Bronchial epithelial cell (primary cell): ENCODE measurements at places on chromosomes 16 and 17. TPM values are rescaled to one million over a fixed set of nuclear protein-coding genes. Genes with fewer than 3 reads are reported as not detected.
A peak's percentile ranks its signal among the peaks of the same experiment; 100 is the strongest.

- no peak for DNase-seq
These were observed 2.4 kb upstream of the C1QTNF8 start for GRCh38 chr16:1098266-1098991.

Gene CMTM2
- not detected in 2 replicates for total RNA-seq

Gene EME2
- total RNA-seq: 5.8 and 6.1 TPM in 2 replicates

GRCh38 chr16:74770831-74771526, 3.6 kb downstream of the FA2H start:
- DNase-seq: no peak

Gene TSPOAP1
- 0.26 and 0.53 TPM in 2 replicates for total RNA-seq

- DNase-seq: no peak
These were observed 2.2 kb downstream of the LASP1 start for GRCh38 chr17:38872027-38872511.

DNA sequence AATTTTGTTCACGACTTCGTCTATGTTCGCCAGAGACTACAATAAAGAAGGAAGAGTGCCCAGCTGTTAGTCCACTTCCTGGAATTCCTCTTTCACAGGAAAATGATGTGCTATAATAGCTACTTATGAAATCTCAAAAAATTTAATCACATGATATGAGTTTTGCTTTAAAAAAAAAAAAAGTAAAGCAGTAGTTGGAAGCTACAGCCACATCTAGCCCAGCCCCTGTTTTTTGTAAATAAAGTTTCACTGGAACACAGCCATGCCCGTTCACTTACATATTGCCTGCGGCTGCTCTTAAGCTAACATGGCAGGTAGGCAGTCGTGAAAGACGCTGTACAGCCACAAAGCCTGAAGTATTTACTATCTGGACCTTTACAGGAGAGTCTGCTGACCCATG, 15.3 kb downstream of the VPS53 start:
- DNase-seq: no peak

Gene SPN
- total RNA-seq: not detected in 2 replicates

Gene HCRT
- not detected in 2 replicates for total RNA-seq

GRCh38 chr17:27569257-27569722, 61.7 kb upstream of the LGALS9 start:
- DNase-seq: peak; percentile 31

DNA sequence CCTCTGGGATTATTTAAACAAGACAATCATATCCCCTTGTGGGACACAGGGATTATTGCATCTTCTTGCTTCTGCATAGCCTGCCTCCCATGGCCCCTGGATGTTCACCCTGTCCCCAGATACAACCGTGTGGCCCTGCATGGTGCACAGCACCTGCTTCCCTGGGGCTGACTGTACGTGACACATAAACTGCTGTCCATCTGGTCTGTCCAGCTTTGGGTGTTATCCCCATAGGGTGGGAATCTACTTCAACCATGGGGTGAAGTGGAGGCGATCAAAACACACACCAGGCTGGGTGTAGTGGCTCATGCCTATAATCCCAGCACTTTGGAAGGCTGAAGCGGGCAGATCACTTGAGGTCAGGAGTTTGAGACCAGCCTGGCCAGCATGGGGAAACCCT, 138.8 kb downstream of the XYLT1 start:
- no peak for DNase-seq

Gene MT1X
- total RNA-seq: 212 and 261 TPM in 2 replicates

DNA sequence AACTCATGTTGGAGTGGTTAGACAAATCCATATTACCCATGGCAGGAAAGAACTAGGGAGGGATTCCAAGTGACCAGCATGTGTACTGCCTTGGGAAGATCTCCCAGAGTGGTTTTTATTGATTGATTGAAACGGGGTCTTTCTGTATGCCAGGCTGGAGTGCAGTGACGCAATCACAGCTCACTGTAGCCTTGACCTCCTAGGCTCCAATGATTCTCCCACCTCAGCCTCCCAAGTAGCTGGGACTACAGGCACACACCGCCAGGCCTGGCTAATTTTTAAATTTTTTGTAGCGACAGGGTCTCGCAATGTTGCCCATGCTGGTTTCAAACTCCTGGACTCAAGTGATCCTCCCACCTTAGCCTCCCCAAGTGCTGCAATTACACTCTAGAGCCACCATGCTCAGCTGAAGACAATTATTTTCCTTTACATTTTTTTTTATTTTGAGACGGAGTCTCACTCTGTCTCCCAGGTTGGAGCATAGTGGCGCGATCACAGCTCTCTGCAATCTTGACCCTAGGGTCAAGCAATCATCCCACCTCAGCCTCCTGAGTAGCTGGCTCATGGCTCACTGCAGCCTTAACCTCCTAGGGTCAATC, 2.5 kb upstream of the TMUB2 start:
- DNase-seq: no peak

- DNase-seq: no peak
These were observed 800 bp downstream of the ZNF747 start for GRCh38 chr16:30533748-30534367.

- no peak for DNase-seq
These were observed 351.7 kb downstream of the NPIPA8 start for GRCh38 chr16:17984810-17985209.
